Amniotic epithelial cell (primary cell): ENCODE measurements at places on chromosomes 7 and 10.

GRCh38 chr7:25632616-25633015 is 404.3 kb upstream of the NPVF start:
- no peak for DNase-seq

DNA sequence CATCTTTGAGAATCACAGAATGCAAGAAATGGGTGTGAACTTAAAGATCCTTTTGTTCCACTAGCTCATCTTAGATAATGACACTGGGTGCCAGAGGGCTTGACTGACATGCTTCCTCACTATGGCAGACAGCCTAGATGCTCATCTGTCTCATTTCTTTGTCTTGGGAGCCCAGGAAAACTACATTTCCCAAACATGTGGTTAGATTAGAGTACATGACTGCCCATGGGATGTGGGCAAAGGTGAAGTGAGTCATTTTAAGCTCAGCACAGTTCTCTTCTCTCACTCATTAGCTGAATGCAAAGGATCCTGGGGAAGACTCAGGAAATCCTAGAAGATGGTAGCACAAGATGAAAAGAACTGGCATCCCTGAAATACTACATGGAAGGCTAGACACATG is 32.5 kb upstream of the TBX20 start:
- DNase-seq, result peak; percentile 74

DNA sequence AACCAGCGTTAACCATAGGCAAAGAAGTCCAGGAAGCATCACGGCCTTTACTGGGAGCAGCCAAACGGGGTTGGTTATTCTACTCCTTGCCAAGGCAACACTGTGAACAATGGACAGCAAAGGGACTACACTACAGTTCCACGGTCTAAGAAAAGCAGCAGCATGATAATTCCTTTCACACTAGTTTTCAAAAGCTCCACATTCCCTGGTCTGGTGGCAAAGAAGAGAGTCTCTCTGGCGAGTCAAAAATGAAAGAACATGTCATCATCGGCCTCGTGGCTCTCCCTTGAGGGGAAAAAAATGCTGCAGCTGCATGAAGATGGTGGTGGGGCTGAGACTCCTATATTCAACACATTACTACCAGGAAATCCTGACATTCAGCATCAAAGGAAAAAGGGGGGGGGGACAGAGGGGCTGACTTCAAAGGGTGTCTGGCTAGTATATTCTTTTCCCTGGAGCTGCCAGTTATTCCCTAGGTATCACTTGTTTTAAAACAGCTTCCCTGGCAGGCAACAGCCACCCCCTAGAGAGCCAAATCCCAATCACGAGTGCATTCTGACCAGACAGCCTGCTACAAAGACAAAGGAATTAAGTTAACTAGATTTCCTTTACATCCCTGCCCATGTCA is 49.1 kb downstream of the SLC37A3 start:
- peak; percentile 6 for DNase-seq

DNA sequence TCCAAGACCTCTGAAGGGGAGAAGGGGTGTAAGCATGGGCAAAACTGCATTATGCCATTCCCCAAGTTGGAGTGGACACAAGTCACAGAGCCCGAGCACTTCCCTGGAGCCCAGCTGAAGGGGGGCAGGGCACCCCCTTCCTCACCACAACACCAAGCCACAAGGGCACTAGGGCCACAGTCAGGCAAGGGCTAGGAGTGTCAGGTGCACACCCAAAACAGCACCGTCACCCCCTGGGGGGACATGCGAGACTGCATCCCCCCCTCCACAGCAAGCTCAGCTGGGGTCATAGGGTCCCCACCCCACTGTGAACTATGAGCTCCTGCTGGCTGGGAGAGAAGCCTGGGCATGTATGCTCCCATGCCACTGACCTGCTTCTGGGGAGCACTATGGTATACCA is 143.9 kb downstream of the GRID1 start:
- no peak for DNase-seq

DNA sequence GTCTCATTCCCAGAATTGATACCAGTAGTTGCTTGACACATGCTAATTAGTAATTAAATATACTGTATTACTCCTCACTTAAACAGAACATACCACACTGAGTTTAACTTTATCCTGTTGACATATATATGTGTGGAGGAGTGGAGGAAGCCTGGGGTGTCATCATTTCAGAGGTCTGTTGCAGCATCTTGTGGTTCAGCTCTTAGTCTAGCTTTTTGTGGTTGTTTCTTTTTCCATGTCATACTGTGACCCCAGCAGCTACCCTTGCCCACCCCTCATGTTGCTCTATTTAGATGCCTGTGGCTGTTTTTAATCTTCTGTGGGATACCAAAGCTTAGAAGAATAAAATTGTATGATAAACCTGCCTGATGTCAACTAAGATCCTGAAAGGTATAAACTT is 875.4 kb downstream of the LRMDA start:
- DNase-seq, result peak; percentile 99

GRCh38 chr7:123624527-123625183 is 23.0 kb downstream of the ASB15 start:
- peak; percentile 36 for DNase-seq

GRCh38 chr10:2620827-2621521 is 446.4 kb upstream of the PFKP start:
- no peak for DNase-seq

DNA sequence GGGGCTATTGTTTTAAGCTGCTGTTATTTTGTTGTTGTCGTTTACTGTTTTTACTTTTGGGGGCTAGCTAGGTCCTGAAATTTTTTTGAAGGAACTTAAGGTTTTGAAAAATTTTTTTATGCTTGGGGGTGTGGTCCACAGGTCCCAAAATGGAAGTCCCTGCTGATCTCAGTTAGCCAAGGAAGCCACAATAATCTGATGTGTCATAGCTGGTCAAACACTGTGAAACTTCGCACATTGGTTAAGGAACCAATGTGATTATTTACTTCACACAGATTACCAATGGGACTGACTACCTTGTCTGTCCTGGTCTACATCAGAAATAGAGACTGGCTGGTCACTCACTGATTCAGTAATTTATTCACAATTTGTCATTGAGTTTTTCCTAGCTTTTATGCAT is 29.5 kb upstream of the HYCC1 start:
- no peak for DNase-seq

DNA sequence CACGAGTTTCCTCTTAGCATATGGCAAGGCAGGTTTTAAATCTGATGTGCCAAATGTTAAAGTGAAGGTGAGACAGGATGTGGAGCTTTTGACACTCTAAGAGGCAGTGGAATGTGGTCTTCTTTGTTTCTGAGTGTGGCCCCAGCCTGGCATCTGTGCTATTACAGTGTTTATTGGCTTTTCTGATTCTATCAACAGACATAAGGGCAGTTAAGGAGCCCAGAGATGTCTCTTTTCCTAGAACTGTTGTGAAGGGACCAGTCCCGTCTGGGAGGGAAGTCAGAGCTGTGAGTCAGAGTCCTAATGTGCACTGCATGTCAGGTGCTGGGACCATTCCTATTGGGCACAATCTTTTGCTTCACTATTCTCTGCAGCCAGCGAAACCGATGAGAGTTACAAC is 32.5 kb downstream of the TRUB1 start:
- no peak for DNase-seq

DNA sequence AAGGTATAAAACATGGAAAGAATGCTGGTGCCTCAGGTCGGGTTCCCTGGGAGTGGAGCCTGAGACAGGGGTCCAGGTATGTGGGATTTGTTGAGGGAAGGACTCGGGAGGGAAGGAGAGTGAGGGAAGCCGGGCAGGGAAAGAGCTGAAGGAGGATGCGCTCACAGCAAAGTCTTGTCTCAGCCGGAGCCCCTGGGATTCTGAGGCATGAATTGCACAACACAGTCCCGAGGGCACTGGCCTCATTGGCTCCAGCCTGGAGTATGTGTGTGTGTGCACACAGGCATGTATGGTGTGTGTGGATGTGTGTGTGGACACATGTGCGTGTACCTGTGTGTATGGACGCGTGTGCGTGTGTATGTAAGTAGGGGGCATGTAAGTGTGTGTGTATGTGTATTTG is 87.4 kb downstream of the WDFY4 start:
- no peak for DNase-seq

DNA sequence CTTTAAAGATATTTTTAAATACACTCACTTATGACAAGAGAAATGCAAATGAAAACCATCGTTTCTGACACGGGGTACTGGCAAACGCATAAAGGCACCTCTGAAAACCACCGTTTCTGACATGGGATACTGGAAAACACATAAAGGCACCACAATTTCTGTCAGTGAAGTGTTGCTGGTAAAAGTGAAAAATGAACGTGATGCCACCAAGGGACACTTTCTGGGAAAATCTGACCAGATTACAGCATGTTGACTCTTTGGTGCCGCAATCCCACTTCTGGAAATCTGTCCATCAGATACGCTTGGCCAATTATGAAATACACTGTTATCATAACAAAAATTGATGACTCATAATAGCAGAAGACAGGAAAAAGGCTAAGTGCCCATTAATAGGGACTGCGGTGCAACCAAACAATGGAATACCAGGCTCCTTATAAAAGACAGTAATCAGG is 131.7 kb downstream of the ZMYND11 start:
- peak; percentile 84 for DNase-seq

DNA sequence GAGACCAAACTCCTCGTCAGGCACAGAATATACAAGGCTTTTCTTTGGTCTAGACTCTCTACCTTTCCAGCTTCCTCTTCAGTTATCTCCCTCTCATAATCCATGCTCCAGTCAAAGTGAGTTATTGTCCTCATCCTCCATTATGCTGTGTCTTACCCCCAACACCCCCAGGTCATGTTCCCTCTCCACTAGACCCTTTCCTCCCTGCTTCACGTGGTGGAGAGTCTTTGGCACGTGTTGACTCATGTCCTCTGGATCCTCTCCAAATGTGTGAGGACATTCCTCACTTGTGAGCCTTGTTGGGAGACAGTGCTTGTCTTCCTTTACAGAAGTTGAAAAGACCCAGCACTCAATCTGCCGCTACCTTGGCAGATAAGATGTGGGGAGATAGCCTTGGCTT is 36.0 kb upstream of the DLD start:
- DNase-seq, result peak; percentile 42

GRCh38 chr10:51789903-51790302 is 90.5 kb upstream of the CSTF2T start:
- DNase-seq, result no peak

GRCh38 chr7:101557421-101557820 is 71.7 kb downstream of the MYL10 start:
- DNase-seq, result no peak

- peak; percentile 96 for DNase-seq
Observed at GRCh38 chr7:77409739-77410547, 6.2 kb downstream of the GSAP start.

DNA sequence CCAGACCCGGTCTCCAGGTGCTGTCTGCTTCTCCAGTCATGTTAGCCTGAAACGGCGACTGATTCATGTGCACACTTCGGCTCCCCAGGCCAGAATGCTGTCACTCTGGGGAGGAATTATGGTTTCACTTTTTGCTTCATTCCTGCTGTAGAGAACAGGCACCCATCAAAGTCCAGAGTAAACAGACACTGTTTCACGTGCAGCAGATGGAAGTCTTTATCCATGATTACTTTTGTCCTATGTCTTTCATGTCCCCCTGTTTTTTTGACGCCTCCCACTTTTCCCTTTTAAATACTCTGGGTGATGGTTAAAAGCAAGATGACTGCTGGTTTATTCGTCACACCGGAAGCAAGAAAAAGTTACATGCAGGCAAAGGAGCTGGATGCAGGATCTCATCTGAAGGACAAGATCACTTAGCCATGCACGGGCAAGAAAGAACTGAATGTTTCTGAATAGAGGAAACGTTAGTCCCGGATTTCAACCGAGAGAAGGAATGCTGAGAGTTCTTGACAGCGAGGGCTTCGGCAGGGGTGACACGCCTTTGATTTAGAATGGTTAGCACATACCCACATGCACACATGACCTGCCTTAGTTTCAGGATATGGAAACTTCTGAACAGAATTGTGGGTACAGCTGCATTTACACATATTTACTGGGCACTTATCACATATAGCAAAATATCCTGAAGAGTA is 250.0 kb upstream of the KLF6 start:
- peak; percentile 47 for DNase-seq

DNA sequence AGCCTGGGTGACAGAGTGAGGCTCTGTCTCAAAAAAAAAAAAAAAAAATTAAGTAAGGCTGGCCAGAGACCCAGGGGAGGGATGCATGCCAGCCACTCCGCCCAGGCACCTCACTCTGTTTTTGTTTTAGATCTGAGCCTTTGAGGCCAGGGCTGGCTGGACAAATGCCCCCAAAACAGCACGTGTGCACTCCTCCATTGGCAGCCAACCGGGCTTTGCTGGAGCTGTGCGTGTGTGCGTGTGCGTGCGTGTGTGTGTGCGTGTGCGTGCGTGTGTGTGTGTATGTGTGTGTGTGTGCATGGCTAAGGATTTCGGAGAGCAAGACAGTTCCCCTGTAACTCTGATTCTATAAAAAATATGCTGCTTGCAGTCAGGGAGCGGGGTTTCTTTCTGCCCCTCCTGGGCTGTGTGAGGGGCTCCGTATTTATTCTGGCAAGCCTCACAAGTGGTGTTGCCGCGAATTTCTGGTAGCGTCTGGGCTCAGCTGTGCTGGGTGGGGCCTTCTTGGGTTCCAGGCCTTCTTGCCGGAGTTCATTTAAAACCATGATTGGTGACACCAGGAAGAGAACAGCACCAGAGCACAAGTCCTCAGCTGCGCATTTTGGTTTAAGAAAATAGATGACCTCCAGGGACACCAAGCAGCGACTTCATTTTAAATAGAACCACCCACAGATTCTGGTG is 28.1 kb upstream of the UNCX start:
- DNase-seq, result no peak

- DNase-seq, result peak; percentile 43
Observed at GRCh38 chr7:55124989-55125875, 106.4 kb downstream of the EGFR start.

DNA sequence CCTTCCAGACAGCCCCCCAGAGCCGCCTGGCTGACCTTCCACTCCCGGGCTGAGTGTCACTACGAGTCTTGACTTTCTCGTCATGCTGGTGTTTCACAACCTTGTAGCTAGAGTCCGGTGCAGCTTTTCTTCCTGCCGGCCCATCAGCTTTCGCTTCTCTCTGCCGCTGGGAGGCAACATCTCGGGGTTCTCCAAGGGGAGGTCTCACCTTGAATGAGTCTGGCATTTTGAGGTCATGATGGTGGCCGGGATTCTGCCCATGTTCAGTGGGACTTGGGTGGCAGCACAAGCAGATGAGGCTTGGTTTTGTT is 285.2 kb downstream of the CAMK1D start:
- DNase-seq, result no peak

- DNase-seq, result peak; percentile 2
Observed at GRCh38 chr7:55939514-55940123, 12.1 kb upstream of the MRPS17 start.
